ENCODE measurements at places on chromosomes 6 and 20. TPM values are rescaled to one million over a fixed set of nuclear protein-coding genes. Genes with fewer than 3 reads are reported as not detected.

SOD2 gene
- total RNA-seq = 441 TPM

ABT1 gene
- total RNA-seq = 15.0 TPM

PXT1 gene
- total RNA-seq = not detected

TMEM74B gene
- total RNA-seq = 0.26 TPM

OPN5 gene
- total RNA-seq = not detected

PPIL6 gene
- 1.6 TPM for total RNA-seq

OR2H1 gene
- not detected for total RNA-seq

NKX2-2 gene
- total RNA-seq = not detected

PRICKLE4 gene
- total RNA-seq = 1.6 TPM

C20orf204 gene
- 2.0 TPM for total RNA-seq

SIRPG gene
- total RNA-seq = not detected

PAX1 gene
- not detected for total RNA-seq

HCRTR2 gene
- total RNA-seq = not detected

NFYA gene
- total RNA-seq = 13.8 TPM

NT5E gene
- total RNA-seq = 111 TPM

COL21A1 gene
- 1.0 TPM for total RNA-seq

F13A1 gene
- 0.32 TPM for total RNA-seq

TMEM14B gene
- 103 TPM for total RNA-seq

STX11 gene
- total RNA-seq = 2.6 TPM

INSM1 gene
- not detected for total RNA-seq

HTR1E gene
- not detected for total RNA-seq

MYL9 gene
- 150 TPM for total RNA-seq

FOXF2 gene
- total RNA-seq = 106 TPM

SNPH gene
- total RNA-seq = 8.1 TPM

PMEPA1 gene
- total RNA-seq = 16.4 TPM

SAMD5 gene
- 0.65 TPM for total RNA-seq

SNAI1 gene
- total RNA-seq = 12.4 TPM

HLA-DPA1 gene
- total RNA-seq = 1.8 TPM

EYA2 gene
- total RNA-seq = 0.24 TPM

B4GALT5 gene
- 20.3 TPM for total RNA-seq

ADAM33 gene
- 1.7 TPM for total RNA-seq

LPA gene
- total RNA-seq = not detected

ROS1 gene
- 1.4 TPM for total RNA-seq

MAS1 gene
- total RNA-seq = not detected

SRMS gene
- total RNA-seq = not detected

PSMG4 gene
- 14.4 TPM for total RNA-seq

VWA7 gene
- total RNA-seq = not detected

ARMC2 gene
- total RNA-seq = 1.9 TPM

LCA5 gene
- 7.5 TPM for total RNA-seq

TBPL1 gene
- total RNA-seq = 27.3 TPM

TXLNB gene
- under 0.01 TPM for total RNA-seq

MICA gene
- total RNA-seq = 29.2 TPM

LAMA2 gene
- total RNA-seq = 54.9 TPM

TMEM200A gene
- total RNA-seq = 5.0 TPM

DEFB124 gene
- not detected for total RNA-seq

RAMACL gene
- total RNA-seq = 0.26 TPM

GCNT2 gene
- 1.0 TPM for total RNA-seq

HLA-DPB1 gene
- total RNA-seq = 20.7 TPM

PHF1 gene
- total RNA-seq = 20.2 TPM

PCMT1 gene
- total RNA-seq = 90.1 TPM

GPX5 gene
- total RNA-seq = not detected

OVOL2 gene
- total RNA-seq = 1.0 TPM

NAA20 gene
- 40.2 TPM for total RNA-seq

SLC26A8 gene
- total RNA-seq = not detected

HLA-E gene
- total RNA-seq = 140 TPM

DNAH8 gene
- total RNA-seq = not detected
